Fibroblast of upper back skin (primary cell): ENCODE measurements at places on chromosomes 12 and 14.

GRCh38 chr12:6573001-6573400 is 4.9 kb upstream of the NOP2 start:
- no peak for DNase-seq

DNA sequence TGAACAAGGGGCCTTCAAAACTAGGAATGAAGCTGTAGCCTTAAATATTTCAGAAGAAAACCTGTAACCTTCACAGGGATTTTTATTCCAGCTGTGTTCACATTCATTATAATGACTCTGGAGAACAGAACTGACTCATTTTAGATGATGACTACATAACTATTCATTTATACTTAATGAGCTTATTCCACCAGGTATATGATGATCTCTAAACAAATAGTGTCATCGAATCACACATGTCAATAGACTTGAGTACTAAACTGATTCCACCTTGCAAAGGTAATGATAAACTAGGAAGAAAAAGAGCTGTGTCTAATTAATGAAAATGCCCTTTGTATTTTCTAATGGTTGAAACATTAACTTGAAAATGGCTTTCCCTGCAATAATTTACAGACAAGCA is 433.2 kb downstream of the PDZRN4 start:
- no peak for DNase-seq

GRCh38 chr12:118840399-118840798 is 140.9 kb upstream of the SRRM4 start:
- DNase-seq: no peak

GRCh38 chr12:18158774-18159557 is 69.0 kb upstream of the RERGL start:
- peak; percentile 44 for DNase-seq

DNA sequence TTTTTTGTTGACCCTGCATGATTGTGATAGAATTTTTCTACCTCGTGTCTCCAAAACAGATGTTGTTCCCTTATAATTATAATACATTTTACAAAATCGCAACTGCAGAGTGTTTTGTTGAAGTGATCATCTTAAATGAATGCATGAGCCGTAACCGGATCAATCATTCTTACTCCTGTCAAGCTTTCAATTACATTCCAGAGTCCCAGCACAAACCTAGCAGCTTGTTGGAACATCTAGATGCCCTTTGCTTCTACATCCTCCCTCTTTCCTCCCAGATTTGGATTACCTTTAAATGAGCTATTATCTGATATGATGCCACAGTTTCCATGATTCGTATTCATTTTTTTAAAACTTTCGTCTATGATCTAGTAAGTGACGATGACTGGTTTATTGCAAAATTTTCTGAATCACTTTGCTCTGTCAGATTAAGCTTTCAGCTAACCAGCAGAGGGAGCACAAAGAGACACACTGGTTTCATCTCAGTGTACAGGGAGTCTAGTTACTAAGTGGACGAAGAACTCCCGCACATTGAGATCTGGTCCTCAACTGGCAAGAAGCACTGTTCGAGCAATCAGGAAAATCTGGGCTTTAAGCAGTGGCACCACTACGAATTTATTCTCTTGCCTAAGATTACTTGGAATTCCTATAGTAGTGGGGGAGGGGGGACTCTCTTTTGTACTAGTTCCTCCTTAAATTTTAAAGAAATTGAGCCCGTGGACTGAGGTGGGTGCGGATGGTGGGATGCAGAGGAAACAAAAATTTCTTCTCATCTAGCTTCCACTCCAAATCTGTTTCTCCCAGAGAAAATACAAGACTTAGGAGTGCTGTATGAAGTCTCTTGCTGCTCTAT is 40.9 kb downstream of the TSHR start:
- DNase-seq: peak; percentile 78

- DNase-seq: no peak
Observed at GRCh38 chr12:131189781-131190180, 236.1 kb downstream of the ADGRD1 start.

GRCh38 chr12:52073531-52074381 is 4.0 kb downstream of the ATG101 start:
- DNase-seq: peak; percentile 72

- no peak for DNase-seq
Observed at GRCh38 chr12:84718906-84719305, 193.7 kb downstream of the SLC6A15 start.

DNA sequence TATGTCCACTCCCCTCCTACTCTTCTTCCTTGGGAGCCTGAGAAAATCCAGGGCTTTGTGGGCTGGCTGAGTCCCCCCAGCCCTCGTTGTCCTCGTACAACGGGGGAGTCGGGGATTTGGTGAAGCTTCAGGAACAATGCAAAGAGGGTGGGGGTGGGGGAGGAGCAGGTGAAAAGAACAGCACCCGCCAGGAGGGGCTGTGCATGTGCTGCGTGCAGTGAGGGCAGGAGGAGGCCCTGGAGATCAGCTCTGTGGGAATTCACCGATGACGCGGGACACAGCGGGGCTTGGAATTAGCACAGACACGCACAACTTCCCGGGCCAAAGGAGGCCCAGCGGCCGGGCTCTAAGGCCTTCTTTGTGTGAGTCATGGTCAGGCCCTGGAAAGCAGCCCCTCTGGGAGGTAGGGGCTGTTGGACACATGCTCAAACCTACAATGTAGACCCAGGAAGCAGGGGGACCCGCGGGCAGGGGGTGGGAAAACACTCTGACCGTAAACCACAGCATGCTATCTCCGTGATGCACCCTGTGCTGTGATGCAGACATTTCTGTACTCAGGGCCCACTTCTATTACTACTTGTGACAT is 32.8 kb downstream of the RBM19 start:
- peak; percentile 82 for DNase-seq

GRCh38 chr14:102942069-102942468 is 19.6 kb downstream of the AMN start:
- no peak for DNase-seq

- peak; percentile 98 for DNase-seq
Observed at GRCh38 chr12:105741786-105742566, 396.8 kb downstream of the NUAK1 start.

DNA sequence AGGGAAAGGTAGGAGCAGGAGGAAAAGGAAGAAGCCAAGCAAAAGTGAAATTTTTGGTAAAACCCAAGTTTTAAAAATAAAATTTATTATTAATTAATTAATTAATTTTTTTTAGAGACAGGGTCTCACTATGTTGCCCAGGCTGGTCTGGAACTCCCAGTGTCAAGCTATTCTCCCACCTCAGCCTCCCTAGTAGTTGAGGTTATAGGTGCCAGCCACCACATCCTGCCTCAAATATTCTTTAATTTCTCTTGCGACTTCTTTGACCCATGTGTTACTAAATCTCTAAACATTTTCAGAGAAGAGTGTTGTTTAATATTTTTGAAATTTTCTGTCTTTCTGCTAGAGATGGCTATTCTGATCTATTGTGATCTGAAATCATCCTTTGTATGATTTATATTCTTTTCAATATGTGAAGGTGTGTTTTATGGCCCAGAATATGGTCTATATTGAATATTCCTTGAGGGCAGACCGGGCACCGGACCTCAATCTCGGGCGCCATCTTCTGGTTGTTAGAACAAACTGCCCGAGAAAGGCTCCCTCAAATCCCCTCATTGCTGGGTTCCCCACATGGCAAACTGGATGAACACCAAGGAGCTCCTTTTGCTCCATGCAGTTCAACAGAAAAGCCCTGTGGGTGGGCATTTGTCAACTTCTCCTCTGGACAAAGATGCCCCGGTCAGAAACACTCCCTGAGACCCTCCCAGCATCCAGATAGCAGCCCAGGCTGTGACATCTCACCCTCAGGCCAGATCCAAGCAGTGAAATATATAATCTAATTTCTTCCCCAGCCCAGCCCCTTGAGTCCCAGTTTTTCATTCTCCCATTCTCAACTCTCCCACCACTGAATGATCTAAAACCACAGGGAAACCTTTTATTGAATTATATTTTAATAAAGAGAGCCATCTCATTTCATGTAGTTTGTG is 110.5 kb downstream of the ASCL4 start:
- peak; percentile 53 for DNase-seq

- DNase-seq: peak; percentile 93
Observed at GRCh38 chr12:46555406-46555852, 182.9 kb upstream of the SLC38A2 start.

DNA sequence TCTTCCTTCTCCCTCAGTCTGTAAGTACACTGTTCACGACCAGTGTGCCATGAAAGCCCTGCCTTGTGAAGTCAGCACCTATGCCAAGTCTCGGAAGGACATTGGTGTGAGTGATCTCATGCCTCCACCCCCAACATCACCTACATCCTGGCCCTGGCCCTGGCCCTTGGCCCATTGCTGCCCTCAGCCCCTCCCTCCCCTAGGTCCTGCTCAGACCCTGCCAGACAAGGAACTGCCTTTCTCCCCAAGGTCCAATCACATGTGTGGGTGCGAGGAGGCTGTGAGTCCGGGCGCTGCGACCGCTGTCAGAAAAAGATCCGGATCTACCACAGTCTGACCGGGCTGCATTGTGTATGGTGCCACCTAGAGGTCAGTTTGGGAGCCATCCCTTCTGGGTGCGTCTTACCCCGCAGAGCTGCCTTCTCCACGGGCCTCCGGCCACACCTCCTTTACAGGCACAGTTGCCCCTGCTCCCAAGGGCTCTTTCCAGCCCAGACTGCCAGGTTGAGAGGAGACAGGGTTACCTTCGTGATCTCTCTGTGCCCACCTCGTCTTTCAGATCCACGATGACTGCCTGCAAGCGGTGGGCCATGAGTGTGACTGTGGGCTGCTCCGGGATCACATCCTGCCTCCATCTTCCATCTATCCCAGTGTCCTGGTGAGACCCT is 9.2 kb downstream of the DGKA start:
- peak; percentile 80 for DNase-seq

GRCh38 chr14:96275177-96276112 is 19.4 kb downstream of the BDKRB1 start:
- DNase-seq: peak; percentile 78

GRCh38 chr12:92046557-92047392 is 98.9 kb downstream of the BTG1 start:
- DNase-seq: no peak

DNA sequence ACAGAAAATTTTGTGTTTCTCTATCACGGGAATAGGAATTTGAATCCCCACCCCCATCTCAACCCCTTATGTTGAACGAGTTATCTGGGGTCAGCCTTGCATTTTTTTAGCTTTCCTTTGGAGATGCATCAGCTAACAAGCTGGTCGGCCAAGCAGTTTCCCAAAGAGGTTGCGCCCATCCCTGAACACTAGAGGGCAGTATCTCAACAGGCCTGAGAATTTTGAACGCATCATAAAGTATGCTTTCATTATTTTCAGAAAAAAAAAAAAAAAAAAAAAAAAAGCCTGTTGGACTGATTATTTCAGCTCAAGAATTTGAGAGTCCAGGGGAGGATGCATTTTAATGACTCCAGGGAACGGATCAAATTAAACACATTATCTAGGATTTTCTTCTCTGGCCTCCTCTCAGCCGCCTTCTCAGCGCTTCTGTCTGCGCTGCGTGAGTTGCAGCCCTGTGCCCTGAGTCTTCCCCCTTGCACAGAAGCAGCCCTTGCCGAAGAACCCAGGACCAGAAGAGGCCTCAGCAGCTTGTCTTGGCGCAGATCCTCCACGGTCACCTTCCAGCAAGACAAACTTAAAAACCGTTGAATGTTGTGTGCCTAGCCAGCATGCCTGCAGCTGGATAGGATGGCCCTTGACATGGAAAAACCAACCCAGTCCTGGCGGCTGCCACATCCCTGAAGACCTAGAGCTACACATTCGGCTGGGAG is 76.6 kb upstream of the GZMB start:
- DNase-seq: peak; percentile 55

DNA sequence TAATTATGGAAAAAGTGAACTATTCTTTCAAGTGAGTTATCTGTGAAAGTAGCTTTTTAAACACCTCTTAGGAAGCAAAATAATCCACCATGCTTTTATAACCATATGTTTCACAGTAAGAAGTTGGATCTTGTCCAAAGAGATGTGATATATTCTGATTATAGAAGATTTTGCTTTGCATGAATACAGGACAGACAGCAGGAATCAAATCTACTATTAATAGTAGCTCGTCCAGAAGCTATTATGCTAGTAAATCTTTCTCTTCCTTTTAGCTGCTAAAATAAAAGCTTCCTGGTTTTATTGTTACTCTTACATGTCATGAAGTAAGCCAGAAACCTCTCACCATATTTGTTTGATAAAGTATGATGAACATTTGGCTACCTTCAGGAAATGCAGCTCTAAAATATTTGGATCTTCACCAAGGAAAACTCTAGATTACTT is 257.0 kb downstream of the IPO8 start:
- DNase-seq: no peak

GRCh38 chr12:92191061-92191460 is 45.4 kb upstream of the BTG1 start:
- DNase-seq: peak; percentile 6

- no peak for DNase-seq
Observed at GRCh38 chr12:44441155-44441554, 435.0 kb downstream of the NELL2 start.

- DNase-seq: no peak
Observed at GRCh38 chr12:56165369-56165768, 7.2 kb downstream of the MYL6 start.

GRCh38 chr14:72549026-72549425 is 344.9 kb downstream of the DPF3 start:
- no peak for DNase-seq

- no peak for DNase-seq
Observed at GRCh38 chr14:55583942-55584468, 4.0 kb downstream of the KTN1 start.

DNA sequence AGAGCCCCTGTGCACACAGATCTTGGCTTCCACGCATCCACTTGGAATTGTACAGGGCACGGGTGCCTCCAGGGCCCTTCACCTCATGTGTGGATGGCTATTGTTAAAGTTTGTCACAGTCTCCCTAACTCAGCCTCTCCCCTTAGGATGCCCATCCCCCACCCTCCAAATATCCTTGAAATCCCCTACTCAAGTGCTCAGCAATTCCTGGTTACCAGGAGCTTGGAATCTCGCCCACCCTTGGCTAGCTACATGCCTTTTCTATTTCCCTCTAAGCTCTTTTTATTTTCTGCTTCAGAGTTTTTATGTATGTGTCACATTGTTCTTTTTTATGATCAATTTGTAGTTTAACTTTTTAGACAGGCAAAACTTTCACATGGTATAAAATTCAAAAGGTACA is 13.0 kb upstream of the NR1H4 start:
- DNase-seq: no peak

DNA sequence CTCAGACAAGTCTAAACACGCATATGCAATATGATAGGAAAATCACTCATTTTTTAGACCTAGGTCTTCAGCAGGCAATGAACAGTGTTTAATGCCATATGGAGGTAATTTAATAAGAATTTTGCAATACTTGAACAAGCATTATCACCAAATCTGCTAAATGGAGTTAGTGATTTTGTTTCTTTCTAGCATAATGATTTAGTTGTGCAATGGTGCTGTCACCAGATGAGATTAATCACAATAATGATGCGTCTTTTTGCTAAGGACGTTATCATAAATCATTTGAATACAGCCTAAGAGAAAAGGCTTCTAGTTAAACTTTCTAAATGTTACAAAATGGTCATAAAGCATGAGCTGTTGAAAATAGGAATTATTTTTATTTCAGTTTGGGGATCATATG is 170.0 kb upstream of the SLC16A7 start:
- DNase-seq: peak; percentile 91
